ENCODE measurements at places on chromosomes 1 and 21. TPM values are rescaled to one million over a fixed set of nuclear protein-coding genes. Genes with fewer than 3 reads are reported as not detected.

DIO1 gene
- 1.1 TPM for total RNA-seq

PLA2G2A gene
- total RNA-seq: 33.1 TPM

S100A7A gene
- total RNA-seq: not detected

KCNJ10 gene
- total RNA-seq: 0.09 TPM

CCDC27 gene
- not detected for total RNA-seq

USF1 gene
- total RNA-seq: 67.5 TPM

OR10X1 gene
- not detected for total RNA-seq

FAM72C gene
- total RNA-seq: 1.5 TPM

LCE1C gene
- not detected for total RNA-seq

S100A8 gene
- 69.8 TPM for total RNA-seq

TNFSF4 gene
- total RNA-seq: 1.2 TPM

NHLH1 gene
- 0.09 TPM for total RNA-seq

PLA2G5 gene
- total RNA-seq: 1.1 TPM

DMBX1 gene
- total RNA-seq: 0.09 TPM

- DNase-seq: peak; percentile 69
Observed at GRCh38 chr1:101004061-101004460, 21.5 kb downstream of the DPH5 start.

DNA sequence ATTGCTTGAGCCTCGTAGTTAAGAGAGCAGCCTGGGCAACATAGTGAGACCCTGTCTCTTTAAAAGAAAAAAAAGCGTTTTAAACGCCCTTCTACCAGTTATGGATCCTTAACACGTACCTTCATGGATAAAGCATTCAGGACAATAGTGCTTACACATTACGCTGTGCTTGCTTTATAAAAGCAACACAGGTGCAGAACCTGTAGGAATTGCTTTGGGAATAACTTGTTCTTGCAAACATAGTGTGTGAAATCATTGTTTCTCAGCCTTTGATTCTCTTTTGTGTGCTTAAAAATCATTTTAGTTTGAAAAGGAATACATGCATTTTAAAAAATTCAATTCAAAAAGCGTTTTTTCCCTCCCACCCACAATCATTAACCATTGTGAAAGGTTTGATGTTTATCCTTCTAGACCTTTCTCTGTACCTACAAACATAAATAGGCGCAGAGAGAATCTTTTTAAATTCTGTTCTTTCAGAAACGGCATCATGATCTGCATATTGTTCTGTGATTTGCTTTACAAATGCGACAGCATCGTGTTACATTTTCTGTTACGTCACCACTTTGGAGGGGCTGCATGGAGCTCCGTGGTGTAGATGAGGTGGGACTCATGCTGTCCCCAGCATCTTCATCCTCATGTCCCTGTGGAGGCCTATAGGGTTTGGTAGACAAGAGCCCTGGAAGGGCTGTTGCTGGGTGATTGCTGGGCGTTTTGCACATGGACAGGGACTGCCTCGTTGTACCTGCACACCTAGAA is 54.6 kb downstream of the SPSB1 start:
- no peak for DNase-seq

GRCh38 chr1:93699503-93700168 is 18.0 kb upstream of the BCAR3 start:
- no peak for DNase-seq

DNA sequence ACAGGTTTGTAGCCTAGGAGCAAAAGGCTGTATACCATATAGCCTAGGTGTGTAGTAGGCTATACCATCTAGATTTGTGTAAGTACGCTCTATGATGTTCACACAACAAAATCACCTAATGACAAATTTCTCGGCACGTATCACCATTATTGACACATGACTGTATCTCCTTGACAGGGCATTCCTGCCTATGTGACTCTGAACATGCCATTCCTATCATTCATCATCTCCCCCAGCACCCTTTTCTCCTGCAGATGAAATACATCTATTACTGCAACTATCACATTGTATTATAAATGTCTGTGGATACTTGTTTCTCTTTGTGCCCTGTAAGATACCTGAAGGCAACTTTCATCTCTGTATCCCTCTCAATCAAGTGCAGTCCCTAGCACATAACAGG is 29.9 kb downstream of the TP53BP2 start:
- no peak for DNase-seq

GRCh38 chr1:217542136-217542777 is 88.6 kb downstream of the GPATCH2 start:
- DNase-seq: peak; percentile 61

DNA sequence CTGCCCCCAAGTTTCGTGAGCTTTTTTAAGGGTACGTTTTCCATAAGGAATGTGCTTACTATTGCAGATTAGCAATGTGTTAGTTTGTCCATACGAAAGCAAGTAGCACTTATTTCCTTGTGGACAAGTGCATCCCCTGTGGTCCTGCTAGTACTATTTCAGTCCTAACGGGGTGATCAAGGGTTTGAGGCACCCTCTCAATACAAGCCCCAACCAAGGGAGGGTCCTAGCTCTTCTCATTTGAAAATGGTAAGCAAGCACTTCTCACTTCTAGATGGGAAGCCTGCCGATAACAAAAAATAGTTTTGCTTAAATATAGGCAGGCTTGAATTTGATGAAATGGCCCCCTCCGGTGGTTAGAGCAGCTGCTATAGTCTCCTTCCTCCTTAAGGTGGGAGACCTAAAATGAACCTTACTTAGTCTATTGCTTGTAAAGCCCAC is 64.0 kb upstream of the HMCN1 start:
- DNase-seq: peak; percentile 44

- DNase-seq: no peak
Observed at GRCh38 chr1:196425513-196425912, 182.7 kb downstream of the KCNT2 start.

DNA sequence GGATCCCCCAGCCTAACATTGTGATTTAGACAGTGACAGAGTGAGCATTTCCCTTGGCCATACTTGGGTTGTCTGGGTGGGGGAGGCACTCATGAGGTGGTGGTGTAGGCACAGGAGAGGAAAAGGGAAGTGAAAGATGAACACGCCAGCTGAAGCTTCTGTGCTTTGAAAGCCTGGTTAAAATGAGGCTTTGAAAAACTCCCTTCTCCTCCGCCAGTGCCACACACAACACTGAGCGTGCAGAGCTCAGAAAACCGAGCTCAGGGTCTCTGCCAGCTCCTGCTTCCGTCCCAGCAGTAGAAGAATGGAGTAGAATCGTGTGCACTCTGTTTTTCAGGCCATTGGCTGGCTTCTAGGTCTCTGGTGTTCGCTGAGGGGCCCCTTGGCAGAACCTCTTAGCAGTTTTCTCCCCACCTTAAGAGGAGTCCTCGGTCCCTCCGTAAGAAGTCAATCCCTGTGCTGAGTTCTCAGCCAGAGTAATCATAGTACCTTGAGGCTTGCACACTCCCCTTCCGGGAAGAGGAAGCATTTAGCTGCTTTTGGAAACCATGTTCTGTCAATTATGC is 12.9 kb downstream of the PLEKHM2 start:
- no peak for DNase-seq

DNA sequence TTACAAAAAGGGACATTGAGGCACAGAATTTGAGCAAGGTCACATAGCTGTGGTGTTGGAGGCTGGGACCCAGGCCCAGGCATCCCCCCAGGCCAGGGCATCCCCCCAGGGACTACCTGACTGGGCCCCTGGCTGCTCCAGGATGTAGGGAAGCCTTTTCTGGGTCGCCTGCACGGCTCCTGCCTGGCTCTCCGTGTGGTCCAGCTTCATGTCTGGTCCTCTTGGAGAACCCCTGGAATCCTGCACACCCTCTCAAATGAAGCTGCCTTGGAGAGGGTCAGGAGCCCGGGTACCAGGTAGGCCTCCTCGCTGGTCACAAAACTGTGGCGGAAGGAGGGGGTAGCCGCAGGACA is 919 bp upstream of the CELSR2 start:
- no peak for DNase-seq

- no peak for DNase-seq
Observed at GRCh38 chr1:9071554-9072235, 2.3 kb upstream of the SLC2A5 start.

- DNase-seq: no peak
Observed at GRCh38 chr1:15341634-15342407, 67.9 kb upstream of the EFHD2 start.

DNA sequence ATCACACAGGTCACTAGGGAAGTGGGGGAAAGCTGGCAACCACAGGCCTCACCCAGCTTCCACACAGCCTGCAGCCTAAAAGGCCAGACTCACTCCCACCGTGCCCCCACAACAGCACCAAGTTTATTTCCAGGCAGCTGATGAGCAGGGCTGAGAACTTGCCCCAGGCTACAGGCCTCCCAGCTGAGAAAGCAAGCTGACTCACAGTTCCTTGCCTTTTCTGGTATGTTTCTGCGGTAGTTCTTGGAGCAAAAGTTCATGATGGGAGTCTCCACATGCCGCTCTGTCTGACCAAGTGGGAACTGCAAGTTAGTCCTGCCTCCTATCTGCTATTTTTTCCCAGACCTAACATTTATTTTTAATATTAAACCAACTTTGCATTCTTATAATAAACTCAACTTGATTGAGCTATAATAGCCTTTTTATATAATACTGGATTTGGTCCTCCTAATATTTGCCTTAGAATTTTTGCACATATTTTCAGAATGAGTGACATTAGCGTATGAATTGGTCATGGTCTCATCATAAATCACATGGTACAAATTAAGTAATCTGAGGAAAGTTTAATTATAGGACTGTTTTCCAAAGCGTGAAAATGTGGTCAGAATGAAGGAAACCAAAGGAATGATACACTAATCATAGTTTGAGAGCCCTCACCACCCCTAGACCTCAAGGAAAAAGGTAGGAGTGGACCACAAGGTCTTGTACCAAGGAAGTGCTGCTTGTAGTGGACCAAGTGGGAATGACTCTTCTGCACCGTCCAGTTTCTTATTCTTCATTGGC is 30.7 kb downstream of the RPAP2 start:
- no peak for DNase-seq

DNA sequence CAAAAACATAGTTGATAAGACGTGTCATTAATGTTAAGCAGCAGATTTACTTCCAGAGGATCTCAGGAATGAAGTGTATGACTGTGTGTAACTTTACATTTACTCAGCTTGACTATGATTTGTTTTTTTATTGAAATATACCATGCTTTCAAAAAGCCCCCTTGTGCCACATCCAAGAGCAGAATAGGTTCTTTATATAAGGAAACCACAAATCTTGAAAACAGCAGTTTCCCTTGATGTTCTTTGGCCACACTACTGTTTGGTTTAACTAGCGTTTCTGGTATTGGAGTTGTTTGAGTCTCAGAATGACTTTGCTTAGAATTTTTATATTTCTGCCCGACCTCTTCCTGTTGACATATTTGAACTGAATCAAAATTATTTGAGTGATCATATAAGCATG is 25.0 kb downstream of the LRRC8C start:
- no peak for DNase-seq

DNA sequence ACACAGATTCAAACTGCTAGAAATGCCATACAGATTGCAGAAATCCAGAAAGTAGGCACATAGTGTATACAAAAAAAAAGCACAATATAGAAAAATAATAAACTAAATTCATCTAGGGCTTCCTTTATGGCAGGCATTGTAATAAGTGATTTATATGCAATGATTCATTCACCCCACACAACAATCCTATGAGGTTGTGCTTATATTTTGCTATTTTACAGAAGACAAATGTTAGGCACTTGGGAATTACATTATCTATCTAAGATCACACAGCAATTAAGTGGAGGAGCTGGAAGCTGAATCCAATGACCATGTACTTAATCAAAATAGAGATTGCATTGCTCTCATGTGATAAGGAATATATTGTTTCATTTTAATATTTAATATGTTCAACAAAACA is 225.7 kb upstream of the KCNK2 start:
- DNase-seq: no peak

GRCh38 chr1:203631946-203632345 is 5.3 kb downstream of the ATP2B4 start:
- no peak for DNase-seq

- peak; percentile 88 for DNase-seq
Observed at GRCh38 chr1:179016706-179017382, 8.8 kb upstream of the FAM20B start.

- DNase-seq: peak; percentile 74
Observed at GRCh38 chr1:33086384-33086850, 5.5 kb downstream of the AZIN2 start.

DNA sequence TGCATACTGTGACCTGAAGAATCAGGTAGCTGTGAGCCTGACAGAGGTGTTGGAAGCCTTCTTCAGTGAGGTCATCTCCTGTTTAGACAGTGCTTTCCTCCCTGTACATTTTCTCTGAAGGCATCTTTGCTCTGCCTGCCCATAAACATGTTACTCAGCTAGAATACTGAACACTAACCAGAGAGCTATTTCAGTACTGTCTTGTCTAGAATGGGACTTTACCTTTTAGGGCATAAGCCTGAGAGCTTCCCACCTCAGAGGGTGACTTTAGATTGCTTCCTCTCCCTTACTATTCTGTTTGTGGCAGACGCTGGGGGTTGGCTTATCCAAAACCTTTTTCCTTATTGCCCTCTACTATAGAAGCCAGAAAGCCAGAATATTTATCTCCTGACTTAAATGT is 23.3 kb upstream of the ZNF326 start:
- DNase-seq: no peak

GRCh38 chr1:113887402-113888175 is at the start of gene BCL2L15:
BCL2L15 (minus strand) TSS chr1:113887581; CDS start chr1:113887375, 206 bp downstream.
- peak; percentile 22 for DNase-seq

DNA sequence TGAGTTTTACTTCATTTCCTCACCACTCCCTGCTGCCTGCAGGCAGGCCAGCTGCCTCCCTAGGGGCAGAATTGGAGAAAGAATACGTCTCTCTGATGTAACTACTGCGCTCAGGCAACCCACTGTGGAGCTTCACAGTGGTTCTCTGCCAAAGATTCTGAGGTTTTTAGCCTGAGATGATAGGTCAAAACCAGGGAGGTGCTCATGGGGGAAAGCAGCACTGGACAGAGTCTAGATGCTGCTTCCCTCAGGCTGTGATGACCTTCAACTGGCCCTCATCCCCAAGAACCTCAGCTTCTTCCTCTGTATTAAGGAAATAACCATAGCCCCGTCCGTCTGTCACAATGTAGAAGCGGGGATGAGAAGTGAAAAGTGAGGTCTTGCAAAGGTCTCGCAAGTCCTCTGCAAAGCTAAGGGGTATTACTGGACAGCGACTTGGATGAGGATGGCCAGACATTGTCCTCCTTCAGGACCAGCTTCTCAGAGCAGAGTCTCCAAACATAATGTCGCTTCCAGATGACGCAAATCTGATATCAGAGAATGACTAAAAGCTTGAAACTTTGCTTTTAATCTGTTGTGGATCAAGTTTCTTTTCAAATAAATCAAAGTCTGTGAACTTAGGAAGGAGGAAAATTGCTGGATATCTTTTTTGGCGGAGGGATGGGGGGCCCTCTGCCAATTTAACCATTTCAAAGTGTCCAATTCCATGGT is 65.9 kb upstream of the ATP5PO start:
- DNase-seq: no peak

GRCh38 chr21:24294171-24294570 is 1313.1 kb downstream of the MRPL39 start:
- no peak for DNase-seq

DNA sequence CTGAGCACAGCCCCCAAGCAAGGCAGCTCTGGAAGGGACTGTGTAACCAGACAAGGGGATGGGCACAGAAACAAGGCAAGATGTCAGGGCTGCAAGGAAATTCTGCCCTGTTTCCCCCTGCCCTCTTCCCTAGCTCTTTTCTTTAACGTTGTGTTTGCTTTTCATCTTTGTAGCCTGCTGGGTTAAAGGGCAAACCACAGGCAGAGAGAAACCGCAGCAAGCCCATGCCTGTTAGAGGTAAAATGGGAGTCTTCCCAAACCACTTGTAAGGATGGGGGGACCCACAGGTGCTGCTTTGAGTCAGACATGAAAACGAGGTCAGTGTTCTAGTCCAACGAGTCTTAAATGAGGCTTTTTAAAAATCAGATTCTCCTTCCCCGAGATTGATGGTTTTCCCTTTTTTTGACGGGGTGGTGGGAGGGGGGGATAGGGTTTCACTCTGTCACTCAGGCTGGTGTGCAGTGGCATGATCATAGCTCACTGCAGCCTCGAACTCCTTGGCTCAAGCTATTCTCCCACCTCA is 13.3 kb downstream of the TGFBR3 start:
- no peak for DNase-seq

Measured in lung (tissue), 17 donors.